ENCODE measurements at places on chromosomes 6 and 20. TPM values are rescaled to one million over a fixed set of nuclear protein-coding genes. Genes with fewer than 3 reads are reported as not detected.

The PTCRA gene
- 2.0 TPM for total RNA-seq

The NKAIN4 gene
- total RNA-seq, result not detected

GRCh38 chr20:45320948-45321595 is 13.0 kb upstream of the MATN4 start:
- H3K36me3 ChIP-seq, result no peaks in the 10 kb centered on the region
- H3K27me3 ChIP-seq, result peaks cover 19% of the 10 kb centered on the region
- peaks cover 21% of the 10 kb centered on the region for H3K4me1 ChIP-seq

- H3K4me1 ChIP-seq, result no peaks in the 10 kb centered on the region
- no peak for DNase-seq
- H3K4me3 ChIP-seq, result no peak overlapping the region
- H3K27ac ChIP-seq, result no peak overlapping the region
- no peaks in the 10 kb centered on the region for H3K36me3 ChIP-seq
- no peaks in the 10 kb centered on the region for H3K27me3 ChIP-seq
These were observed 249.8 kb downstream of the GMDS start for GRCh38 chr6:1995636-1996035.

- H3K4me1 ChIP-seq, result no peaks in the 10 kb centered on the region
- no peaks in the 10 kb centered on the region for H3K27me3 ChIP-seq
- no peak overlapping the region for H3K4me3 ChIP-seq
These were observed 223.2 kb upstream of the ECI2 start for GRCh38 chr6:4358414-4359107.

The HLA-DRB5 gene
- 106 TPM for total RNA-seq

The PARD6B gene
- 23.5 TPM for total RNA-seq

The TNNC2 gene
- total RNA-seq, result 0.42 TPM

GRCh38 chr20:20411836-20412235 is 43.9 kb downstream of the INSM1 start:
- H3K27ac ChIP-seq, result no peak overlapping the region
- peaks cover 10% of the 10 kb centered on the region for H3K4me1 ChIP-seq
- no peak for DNase-seq
- H3K36me3 ChIP-seq, result no peaks in the 10 kb centered on the region

The NR2E1 gene
- not detected for total RNA-seq

The PRDM13 gene
- total RNA-seq, result not detected

DNA sequence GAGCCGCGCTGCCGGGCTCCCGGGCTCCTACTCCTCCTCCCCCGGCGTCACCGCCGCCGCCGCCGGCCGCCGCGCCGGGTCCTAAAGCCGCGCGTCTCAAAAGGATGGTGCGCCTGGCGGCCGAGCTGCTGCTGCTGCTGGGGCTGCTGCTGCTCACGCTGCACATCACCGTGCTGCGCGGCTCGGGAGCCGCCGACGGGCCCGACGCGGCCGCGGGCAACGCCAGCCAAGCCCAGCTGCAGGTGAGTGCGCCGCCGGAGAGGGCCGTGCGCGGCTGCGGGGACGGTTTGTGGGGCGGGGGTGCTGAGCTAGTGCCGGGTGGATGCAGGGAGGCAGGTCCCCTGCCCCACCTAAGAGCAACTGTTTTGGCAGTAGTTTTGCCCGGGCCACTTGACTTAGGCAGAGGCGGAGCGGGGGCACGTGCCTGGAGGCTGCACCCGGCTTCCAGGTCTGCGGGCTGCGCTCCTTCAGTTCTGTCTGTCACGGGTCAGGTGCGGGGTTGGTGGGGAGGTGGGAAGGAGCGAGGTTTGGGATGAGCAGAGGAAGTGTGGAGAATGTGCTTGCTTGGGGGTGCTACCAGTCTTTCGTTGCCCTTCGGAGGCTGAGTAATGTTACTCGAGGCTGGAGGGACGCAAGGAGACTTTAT is 722 bp downstream of the ISM1 start:
- peak; percentile 87 for DNase-seq
- peaks cover 20% of the 10 kb centered on the region for H3K4me1 ChIP-seq
- peaks cover 58% of the 10 kb centered on the region for H3K27me3 ChIP-seq
- peak overlapping the region; percentile 41 for H3K4me3 ChIP-seq
- H3K27ac ChIP-seq, result no peak overlapping the region

- H3K27me3 ChIP-seq, result no peaks in the 10 kb centered on the region
- H3K27ac ChIP-seq, result no peak overlapping the region
- H3K36me3 ChIP-seq, result no peaks in the 10 kb centered on the region
- H3K4me3 ChIP-seq, result no peak overlapping the region
- DNase-seq, result no peak
These were observed 157.1 kb upstream of the SMLR1 start for GRCh38 chr6:130670142-130670541.

The DACT2 gene
- 1.4 TPM for total RNA-seq

The SCRT2 gene
- not detected for total RNA-seq

DNA sequence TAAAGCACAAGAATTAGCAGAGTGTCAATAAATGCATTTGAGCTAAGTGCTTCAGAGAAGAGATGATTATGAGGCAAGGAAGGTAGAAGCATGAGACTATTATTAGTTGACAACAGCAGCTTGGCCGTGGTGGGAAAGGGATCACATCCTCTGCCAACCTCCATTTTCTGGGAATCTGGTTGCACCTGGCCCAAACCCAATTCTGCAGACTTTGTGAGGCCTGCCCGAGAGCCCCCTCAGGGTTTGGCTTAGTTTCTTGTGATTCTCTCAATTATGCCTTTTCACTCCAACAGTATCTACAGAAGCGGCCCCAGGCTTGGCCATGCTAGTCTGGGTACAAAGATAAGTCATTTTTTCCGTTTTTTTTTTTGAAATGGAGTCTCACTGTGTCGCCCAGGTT is 111.0 kb upstream of the B3GAT2 start:
- H3K27me3 ChIP-seq, result no peaks in the 10 kb centered on the region
- H3K27ac ChIP-seq, result no peak overlapping the region
- H3K4me1 ChIP-seq, result no peaks in the 10 kb centered on the region
- no peak for DNase-seq
- no peaks in the 10 kb centered on the region for H3K36me3 ChIP-seq

- no peak for DNase-seq
- no peak overlapping the region for H3K4me3 ChIP-seq
- no peaks in the 10 kb centered on the region for H3K4me1 ChIP-seq
- H3K36me3 ChIP-seq, result no peaks in the 10 kb centered on the region
- no peaks in the 10 kb centered on the region for H3K27me3 ChIP-seq
These were observed 27.6 kb upstream of the EPB41L1 start for GRCh38 chr20:36126836-36127527.

DNA sequence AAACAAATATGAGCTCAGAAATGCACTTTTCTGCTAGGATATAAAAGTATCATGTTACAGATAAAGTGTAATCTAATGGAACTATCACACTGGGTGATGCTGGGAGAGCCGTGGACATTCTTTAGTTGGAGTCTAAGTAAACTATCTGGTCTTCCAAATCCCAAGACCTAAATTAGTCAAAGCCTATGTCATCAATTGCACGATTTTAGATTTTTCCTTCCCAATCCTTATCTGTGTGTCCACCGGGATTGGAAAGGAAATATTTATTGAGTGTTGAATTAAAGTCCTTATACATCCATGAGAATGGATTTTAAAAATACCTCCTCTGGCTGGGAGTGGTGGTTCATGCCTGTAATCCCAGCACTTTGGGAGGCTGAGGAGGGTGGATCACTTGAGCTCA is 19.6 kb upstream of the MRAP2 start:
- H3K27me3 ChIP-seq, result no peaks in the 10 kb centered on the region
- H3K36me3 ChIP-seq, result no peaks in the 10 kb centered on the region
- H3K27ac ChIP-seq, result no peak overlapping the region
- no peak for DNase-seq
